Frontal cortex (tissue), 4 donors: ENCODE measurements at places on chromosomes 4 and X. TPM values are rescaled to one million over a fixed set of nuclear protein-coding genes. Genes with fewer than 3 reads are reported as not detected.

CFP gene
- total RNA-seq: 0.82 TPM

SPATA4 gene
- total RNA-seq: 0.82 TPM

GRCh38 chr4:103075894-103076746 lies 441 bp downstream of the SLC9B2 start:
- DNase-seq: peak; percentile 52

DNA sequence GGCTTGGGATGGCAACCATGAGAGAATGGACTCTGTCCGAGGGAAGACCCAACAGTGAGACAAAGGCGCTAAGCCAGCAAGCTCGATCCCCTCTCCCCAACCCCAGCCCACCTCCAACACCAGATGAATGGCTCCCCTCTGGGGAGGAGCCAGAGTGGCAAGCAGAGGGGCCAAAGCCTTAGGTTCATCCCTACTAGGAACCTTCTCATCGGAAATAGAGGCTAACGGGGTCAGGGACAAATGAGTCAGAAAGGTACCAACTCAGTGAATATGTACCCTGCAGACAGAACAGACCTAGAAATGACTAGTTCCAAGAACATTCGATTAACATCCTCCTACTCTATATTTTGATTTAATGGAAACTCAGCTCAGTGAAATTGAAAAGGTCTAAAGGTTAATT lies 73.9 kb downstream of the NSG1 start:
- DNase-seq: no peak

- DNase-seq: no peak
Measured at GRCh38 chr4:113781439-113782040, 20.0 kb upstream of the CAMK2D start.

- no peak for DNase-seq
Measured at GRCh38 chrX:124346117-124346876, at the start of gene SH2D1A. Gene SH2D1A, plus strand, starts transcription at chrX:124346563. Its CDS starts 80 bp downstream, at chrX:124346643.

BCORL1 gene
- 2.0 TPM for total RNA-seq

DNA sequence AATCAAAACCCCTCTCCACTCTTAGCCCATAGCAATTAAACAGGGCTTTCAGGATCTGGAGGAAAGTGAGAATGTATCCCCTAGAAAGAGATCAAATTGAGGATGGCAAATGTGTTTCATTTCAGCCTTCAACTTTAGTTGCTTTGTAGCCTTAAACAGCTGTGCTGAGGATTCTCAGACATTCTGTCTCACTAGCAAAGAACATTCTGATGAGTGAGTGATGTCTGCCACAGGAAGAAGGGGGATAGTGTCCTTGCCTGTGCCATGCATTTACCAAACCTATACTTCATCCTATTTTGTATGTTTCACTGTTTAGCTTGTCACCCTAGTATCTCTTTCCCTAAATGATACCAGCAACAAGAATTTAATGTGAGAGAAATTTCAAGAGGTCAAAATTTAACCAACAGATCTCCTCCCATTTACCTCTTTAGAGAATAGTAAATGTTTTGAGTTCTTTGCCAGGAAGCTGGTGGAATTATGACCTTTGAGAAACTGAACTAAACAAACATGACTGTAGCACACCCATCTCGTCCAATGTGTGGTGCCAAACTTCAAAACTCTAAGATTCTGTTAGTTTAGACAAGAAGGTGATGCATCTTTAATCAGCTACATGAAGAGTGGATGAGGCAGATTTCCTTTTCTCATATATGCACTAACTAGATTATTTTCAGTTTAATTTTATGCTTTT lies 165.6 kb downstream of the PALLD start:
- DNase-seq: no peak

DNA sequence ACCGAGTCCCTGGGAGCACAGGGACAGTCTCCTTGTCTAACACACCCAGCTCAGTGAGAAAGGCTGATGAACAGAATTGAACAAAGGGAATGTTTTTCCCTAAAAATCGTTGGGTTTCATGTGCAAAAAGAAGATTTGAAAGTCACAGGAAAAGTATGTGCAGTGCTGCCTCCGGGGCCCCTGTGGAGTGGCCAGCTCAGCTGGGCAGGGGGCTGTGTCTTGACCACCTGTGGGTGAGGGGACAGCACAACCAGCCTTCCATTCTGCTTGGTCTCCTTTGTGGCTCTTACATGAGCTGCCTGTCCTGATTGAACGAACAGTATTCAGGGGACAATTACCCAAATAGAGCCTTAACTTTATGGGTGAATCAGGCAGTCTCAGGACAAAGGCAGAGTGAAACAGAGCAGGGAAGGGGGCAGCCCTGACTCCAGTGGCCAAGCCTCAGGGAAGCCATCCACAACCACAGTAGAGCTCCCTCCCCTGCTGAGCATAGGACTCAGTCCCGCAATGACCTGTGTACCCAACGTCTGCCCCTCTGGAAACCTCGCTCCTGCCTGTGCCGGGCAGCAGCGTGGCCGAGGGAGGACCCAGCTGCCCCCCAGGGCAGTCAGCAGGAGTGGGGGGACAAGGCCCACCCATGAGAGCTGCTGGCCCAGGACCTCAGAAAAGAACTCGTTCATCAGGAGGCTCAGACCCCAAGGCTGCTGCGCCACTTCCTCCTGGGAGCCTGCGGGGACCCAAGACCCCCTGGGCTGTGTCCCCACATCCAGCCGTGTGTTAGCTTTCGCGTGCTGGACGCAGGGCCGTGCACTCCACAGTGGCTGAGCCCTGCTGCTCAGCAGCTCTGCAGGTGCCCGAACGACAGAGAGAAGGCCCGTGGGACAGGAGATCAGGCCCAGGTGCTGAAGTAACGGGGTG lies 59.6 kb upstream of the MXD4 start:
- no peak for DNase-seq

TMEM154 gene
- total RNA-seq: under 0.01 TPM

GRCh38 chrX:111010111-111010510 lies 85.9 kb upstream of the PAK3 start:
- DNase-seq: no peak

PASD1 gene
- not detected for total RNA-seq

- DNase-seq: no peak
Measured at GRCh38 chrX:119762718-119763117, 4.3 kb downstream of the SOWAHD start.

DNA sequence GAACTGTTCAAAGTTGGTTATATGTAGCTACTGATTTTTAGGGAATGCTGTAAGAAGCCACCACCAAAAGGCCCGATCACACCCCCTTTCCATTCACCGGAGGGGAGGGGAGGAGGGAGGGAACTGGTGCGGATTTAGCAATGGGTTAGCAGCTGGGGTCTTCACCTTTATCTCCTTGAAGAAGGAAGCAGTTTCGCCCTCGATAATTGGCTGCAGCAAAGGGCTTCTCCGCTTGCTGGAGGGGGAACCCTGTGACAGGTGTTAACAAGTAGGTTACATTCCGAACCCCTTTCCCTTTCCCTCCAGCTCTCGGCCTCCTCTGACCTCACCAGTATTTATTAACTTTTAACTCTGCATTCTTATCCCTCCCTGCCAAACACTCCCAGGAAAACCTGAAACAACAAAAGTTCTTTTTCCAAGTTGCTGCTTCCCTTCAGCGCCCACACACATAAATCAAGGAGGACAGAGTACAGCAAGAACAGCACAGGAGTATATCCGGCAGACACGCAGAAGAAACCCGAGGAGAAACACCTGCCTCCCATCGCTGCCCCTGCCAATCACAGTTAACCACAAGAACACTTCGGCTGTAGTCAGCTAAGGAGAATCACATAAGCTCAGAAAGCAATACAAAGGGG lies 39.8 kb upstream of the NAP1L5 start:
- no peak for DNase-seq

GRCh38 chr4:128275346-128275745 lies 12.3 kb downstream of the PGRMC2 start:
- DNase-seq: no peak

HSFX4 gene
- not detected for total RNA-seq
